ENCODE measurements at places on chromosomes 2 and 18.

DNA sequence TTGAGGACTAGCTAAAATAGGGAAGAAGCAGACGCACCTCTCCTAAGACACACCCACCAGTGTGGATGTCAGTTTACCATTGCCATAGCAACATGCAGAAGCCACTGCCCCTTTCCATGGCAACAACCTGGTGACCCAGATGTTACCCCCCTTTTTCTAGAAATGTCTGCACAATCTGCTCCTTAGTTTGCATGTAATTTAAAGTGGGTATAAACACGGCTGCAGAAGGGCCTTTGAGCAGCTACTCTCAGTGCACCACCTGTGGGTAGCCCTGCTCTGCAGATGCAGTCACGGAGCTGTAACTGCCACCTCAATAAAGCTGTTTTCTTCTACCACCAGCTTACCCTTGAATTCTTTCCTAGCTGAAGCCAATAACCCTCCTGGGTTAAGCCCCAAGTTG is 87.1 kb downstream of the FBXO15 start:
- no peak for DNase-seq

DNA sequence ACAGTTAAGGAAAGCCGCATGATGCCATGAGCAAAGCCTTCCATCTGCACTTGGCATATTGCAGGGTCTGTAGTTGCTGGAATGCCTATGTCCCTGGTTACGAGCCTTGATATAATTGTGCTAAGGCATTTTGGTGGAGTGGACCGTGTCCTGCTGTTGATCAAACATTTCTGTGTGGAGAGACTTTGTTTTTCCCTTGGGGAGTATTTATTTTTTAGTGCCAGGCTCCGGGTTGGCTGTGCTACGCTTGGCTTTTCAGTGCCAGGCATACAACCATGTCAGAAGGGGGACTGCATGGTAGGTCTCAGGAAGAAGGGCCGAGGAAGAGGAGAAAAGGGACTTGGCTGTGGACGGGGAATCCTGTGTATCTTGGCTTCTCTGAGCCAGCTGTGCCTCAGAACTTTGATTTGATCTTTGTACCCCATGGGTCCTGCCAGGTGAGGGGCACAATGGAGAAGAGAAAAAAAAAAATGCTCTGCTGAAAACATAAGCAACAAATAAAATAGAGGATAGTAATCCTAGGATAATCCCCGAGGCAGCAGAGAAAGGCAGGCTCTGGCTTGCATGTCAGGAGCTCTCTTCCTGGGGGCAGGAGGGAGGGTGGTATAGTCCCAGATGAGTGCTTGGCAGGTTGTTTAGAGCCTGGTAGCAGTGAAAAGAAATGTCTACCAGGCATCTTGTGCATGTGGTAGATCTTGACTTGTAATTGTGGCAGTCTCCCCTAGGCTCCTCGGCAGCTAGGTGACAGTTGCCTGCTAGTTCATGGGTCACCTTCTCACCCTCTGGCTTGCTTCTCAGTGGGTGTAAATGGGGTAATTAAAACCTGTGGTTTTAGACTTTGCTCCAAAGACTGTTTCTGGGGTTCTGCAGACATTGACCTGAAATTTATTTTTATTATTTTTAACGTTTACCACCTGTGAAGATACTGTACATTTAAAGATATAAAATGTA is 233.0 kb downstream of the NEDD4L start:
- DNase-seq, result no peak

GRCh38 chr2:129165006-129165405 is 814.5 kb upstream of the RAB6C start:
- DNase-seq, result no peak

GRCh38 chr2:233124421-233125080 is 64.4 kb downstream of the INPP5D start:
- no peak for DNase-seq

- no peak for DNase-seq
Observed at GRCh38 chr2:96702098-96702785, 37.6 kb downstream of the LMAN2L start.

DNA sequence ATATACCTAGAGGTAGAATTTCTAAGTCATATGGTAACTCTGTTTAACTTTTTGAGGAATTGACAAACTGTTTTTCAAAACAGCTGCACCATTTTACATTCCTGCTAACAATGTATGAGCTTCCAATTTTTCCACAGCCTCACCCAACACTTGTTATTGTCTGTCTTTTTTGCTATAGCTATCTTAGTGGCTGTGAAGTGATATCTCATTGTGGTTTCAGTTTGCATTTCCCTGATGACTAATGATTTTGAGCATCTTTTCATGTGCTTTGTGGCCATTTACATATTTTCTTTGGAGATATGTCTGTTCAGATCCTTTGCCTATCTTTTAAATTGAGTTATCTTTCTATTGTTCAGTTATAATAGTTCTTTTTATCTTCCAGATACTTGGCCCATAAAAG is 273.8 kb downstream of the AGPS start:
- no peak for DNase-seq

- DNase-seq, result no peak
Observed at GRCh38 chr18:2905854-2906703, 59.3 kb downstream of the EMILIN2 start.

DNA sequence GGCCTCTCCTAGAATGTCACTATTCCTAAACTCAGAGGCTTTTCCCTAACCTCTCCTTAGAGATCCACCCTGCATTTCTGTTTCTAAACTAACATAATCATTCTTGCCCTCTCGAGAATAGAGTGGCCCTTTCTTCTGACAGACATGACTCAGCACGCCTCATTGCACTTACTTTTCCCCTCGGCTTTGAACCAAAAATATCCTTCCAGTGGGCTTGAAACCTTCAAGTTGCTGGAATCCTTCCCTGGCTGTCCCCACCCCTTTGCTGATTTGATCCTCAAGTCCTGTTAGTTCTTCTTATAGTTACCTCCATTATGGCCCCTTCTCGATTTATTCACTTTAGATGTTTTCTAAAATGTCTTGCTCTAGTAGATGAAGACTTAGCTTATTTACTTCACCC is 158.0 kb downstream of the LTBP1 start:
- no peak for DNase-seq

DNA sequence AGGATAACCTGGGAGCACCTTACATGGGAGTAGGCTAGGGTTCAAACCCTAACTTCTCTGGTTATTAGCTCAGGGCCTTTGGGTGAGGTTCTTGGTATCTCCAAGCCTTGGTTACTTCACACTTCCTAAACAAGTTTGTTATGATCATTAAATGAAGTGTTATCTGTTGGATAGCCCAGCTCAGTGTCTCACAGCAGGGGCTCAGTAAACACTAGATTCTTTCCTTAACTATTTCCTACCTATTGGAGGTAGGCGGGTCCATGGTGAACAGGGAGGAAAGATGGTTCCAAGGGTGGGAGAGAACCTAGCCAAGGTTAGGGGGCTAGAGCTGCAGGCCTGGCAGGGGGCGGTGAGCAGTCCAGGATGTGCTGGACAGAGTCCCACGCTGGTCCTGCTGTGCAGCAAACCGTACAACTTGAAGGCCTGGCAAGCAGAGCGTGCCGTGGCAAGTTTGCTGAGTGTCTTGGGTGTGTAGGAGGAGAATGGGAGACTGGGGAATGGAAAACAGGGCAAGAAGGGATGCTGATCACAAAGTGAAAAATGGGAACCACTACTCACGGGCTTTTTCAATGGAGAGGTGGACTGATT is 259.1 kb downstream of the PRKCE start:
- no peak for DNase-seq

- DNase-seq, result no peak
Observed at GRCh38 chr2:217890445-217890844, 112.3 kb downstream of the TNS1 start.

Data from stimulated activated CD4-positive, alpha-beta T cell treated with anti-CD3 and anti-CD28 coated beads, Interleukin-15, amount 100 ng/mL, for 1 hour (primary cell).